ENCODE measurements at places on chromosomes 13 and 19. TPM values are rescaled to one million over a fixed set of nuclear protein-coding genes. Genes with fewer than 3 reads are reported as not detected.

- H3K36me3 ChIP-seq = no peaks in the 10 kb centered on the region
- H3K4me1 ChIP-seq = peaks cover 4% of the 10 kb centered on the region
These were observed 107.0 kb downstream of the RXFP2 start for GRCh38 chr13:31846182-31846938.

DNA sequence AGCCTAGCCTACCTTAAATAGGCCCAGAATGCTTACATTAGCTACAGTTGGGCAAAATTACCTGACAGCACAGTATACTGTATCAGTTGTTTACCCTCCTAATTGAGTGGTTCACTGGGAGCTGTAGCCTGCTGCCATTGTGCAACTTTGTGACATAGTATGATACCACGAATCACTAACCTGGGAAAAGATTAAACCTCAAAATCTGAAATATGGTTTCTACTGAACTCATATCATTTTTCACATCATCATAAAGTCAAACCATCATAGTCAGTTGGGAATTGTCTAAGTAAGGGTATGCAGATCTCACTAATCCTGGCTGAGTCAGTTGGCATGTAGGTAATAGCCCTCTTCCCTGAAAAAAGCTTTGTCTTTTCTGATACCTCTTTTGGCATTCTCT, 9.2 kb downstream of the PAN3 start:
- H3K36me3 ChIP-seq = peaks cover 23% of the 10 kb centered on the region
- no peak overlapping the region for H3K4me3 ChIP-seq
- no peak overlapping the region for H3K27ac ChIP-seq

- no peak for DNase-seq
- peak overlapping the region; percentile 100 for H3K27ac ChIP-seq
- H3K4me1 ChIP-seq = peaks cover 29% of the 10 kb centered on the region
- peaks cover 52% of the 10 kb centered on the region for H3K36me3 ChIP-seq
- no peaks in the 10 kb centered on the region for H3K27me3 ChIP-seq
- H3K4me3 ChIP-seq = peak overlapping the region; percentile 95
These were observed 13.6 kb downstream of the ACP4 start for GRCh38 chr19:50803633-50804419.

SLC46A3 gene
- total RNA-seq = 3.2 TPM
